Activated CD8-positive, alpha-beta memory T cell treated with anti-CD3 and anti-CD28 coated beads for 4 hours (primary cell): ENCODE measurements at places on chromosomes 16 and 17.

DNA sequence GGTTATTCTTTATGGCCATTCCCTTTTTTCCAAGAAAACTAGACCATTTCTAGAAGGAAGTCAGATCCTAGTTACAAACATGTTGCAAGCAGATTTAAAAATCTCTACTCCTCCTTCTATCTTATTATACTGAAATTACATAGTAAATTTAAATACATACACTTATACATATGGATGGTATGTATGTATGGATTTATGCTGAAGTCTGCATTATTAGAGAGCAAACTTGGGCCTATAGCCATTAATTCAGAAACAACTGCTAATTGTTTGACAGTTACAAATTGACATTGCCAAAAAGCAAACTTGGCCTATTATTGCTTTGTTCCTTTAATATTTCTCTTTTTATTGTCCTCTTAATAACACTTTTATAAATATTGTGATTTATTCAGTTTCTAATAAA lies 67.1 kb downstream of the NFAT5 start:
- no peak for DNase-seq

GRCh38 chr16:69367980-69368379 lies 16.4 kb upstream of the TMED6 start:
- DNase-seq, result no peak

- DNase-seq, result no peak
Measured at GRCh38 chr17:75694536-75694935, 26.7 kb upstream of the ITGB4 start.

DNA sequence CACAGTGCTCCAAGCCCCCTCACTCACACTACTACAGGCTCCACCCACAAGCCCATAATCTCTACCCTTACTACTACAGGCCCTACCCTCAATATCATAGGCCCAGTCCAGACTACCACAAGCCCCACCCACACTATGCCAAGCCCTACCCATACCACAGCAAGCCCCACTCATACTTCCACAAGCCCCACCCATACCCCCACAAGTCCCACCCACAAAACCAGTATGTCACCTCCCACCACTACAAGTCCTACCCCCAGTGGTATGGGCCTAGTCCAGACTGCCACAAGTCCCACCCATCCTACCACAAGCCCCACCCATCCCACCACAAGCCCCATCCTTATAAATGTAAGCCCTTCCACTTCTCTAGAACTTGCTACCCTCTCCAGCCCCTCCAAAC lies 13.8 kb downstream of the RIPOR1 start:
- peak; percentile 55 for DNase-seq

- DNase-seq, result no peak
Measured at GRCh38 chr16:27347930-27348685, 34.3 kb downstream of the IL4R start.
